NCI-H524 treated with DMSO at 0.1 percent for 48 hours (cell line): ENCODE measurements at places on chromosomes 6 and 20.

- DNase-seq = no peak
Observed at GRCh38 chr6:7269816-7270215, 43.2 kb downstream of the SSR1 start.

GRCh38 chr6:69217343-69217742, 579.5 kb downstream of the LMBRD1 start:
- no peak for DNase-seq

GRCh38 chr20:57309544-57310115, 20.0 kb upstream of the SPO11 start:
- no peak for DNase-seq

GRCh38 chr6:39279539-39279938, 34.7 kb downstream of the KCNK17 start:
- no peak for DNase-seq

GRCh38 chr20:47490795-47491194, 10.9 kb upstream of the NCOA3 start:
- no peak for DNase-seq

GRCh38 chr6:36419310-36419709, 23.3 kb downstream of the PXT1 start:
- no peak for DNase-seq

- DNase-seq = no peak
Observed at GRCh38 chr6:1378065-1379016, 11.0 kb upstream of the FOXF2 start.

DNA sequence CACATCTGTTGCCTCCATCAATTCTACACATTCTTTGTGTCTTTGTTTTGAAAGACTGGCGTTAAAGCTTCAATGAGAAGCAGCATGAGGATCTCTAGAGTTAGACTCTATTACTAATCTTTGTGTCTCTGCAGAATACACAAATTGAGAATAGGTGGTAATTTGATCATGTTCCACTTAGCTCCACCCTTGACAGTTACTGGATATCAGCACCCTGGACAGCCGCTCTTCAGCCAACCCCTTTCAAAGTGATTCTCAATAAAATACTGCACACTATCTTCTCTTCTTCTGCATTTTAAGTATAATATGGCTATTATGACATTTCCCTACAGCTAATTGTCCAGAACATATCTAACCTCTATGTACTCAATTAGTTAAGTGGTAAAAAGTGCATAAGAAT, 54.3 kb upstream of the CNR1 start:
- no peak for DNase-seq

GRCh38 chr6:3654898-3655297, 96.6 kb downstream of the PXDC1 start:
- DNase-seq = peak; percentile 79

- no peak for DNase-seq
Observed at GRCh38 chr20:37303637-37304036, 14.2 kb downstream of the MANBAL start.

DNA sequence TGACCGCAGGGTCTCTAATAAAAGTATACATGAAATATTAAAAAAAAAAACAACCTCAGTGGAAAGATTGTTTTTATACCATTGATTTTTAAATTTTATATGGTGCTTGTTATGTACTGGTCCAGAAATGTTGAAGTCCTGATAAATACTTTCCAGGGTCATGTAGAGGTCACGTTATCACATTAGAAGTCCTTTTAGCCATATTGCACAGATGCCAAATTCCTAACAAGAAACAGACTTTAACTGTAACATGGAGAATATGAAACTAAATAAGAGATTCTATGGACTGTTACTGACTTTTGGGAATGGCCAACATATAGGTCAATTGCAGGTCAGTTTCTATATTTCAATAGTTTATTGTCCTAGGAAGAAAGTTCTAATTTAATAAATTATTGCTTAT, 89.0 kb downstream of the ADGRB3 start:
- no peak for DNase-seq
